ENCODE measurements at places on chromosomes 1 and 21.

GRCh38 chr1:10057343-10057742 is 24.6 kb downstream of the UBE4B start:
- DNase-seq: no peak

- no peak for DNase-seq
These were observed 51.2 kb downstream of the EXO1 start for GRCh38 chr1:241899210-241899609.

GRCh38 chr1:145964328-145965118 is at the start of the genes ANKRD34A and POLR3GL:
ANKRD34A (minus strand) TSS chr1:145964575; CDS start chr1:145961759, 2,816 bp downstream.
POLR3GL (plus strand) TSS chr1:145964690; CDS start chr1:145974866, 10,176 bp downstream.
- DNase-seq: peak; percentile 52

GRCh38 chr1:158246650-158247049 is 7.6 kb upstream of the CD1A start:
- DNase-seq: no peak

- no peak for DNase-seq
These were observed 18.9 kb upstream of the NID1 start for GRCh38 chr1:236083650-236084385.

DNA sequence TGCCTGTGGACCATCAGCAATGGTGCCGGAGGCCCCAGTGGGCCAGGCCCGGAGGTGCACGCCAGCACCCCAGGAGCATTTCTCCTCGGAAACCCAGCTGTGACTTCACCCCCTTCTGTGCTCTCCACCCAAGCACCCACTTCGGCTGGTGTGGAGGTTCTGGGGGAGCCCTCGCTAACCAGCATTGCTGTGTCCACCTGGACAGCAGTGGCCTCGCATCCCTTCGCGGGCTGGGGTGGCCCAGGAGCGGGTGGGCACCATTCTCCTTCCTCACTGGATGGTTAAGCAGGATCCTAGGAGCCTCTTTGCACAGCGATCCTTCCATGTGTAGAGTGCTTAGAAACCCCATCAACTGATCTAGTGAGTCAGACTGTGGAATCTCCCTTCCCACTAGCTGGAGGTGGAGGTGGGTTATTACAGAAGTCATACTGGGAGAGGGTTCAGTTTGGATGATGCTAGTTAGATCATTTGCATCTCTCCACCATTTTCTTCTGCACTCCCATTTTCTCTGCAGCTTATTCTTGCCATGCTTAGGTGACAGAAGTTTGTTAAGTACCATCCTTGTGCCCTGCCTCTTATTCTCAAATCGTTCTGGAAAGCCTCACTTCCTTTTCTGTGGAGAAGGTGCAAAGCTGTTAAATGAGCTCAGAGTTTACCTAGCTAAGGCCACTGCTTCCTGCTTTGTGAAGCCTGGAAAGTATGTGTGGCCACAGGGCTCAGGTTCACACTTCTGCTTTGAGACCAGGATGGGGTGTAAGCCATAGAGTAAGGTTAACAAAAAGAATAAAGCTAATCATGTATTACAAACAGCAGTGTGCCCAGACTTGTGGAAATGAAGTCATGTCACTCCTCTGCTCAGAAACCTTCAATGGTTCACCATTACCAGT is 32.3 kb downstream of the TBX19 start:
- DNase-seq: no peak

- DNase-seq: no peak
These were observed 18.5 kb upstream of the C1orf21 start for GRCh38 chr1:184368354-184368753.

DNA sequence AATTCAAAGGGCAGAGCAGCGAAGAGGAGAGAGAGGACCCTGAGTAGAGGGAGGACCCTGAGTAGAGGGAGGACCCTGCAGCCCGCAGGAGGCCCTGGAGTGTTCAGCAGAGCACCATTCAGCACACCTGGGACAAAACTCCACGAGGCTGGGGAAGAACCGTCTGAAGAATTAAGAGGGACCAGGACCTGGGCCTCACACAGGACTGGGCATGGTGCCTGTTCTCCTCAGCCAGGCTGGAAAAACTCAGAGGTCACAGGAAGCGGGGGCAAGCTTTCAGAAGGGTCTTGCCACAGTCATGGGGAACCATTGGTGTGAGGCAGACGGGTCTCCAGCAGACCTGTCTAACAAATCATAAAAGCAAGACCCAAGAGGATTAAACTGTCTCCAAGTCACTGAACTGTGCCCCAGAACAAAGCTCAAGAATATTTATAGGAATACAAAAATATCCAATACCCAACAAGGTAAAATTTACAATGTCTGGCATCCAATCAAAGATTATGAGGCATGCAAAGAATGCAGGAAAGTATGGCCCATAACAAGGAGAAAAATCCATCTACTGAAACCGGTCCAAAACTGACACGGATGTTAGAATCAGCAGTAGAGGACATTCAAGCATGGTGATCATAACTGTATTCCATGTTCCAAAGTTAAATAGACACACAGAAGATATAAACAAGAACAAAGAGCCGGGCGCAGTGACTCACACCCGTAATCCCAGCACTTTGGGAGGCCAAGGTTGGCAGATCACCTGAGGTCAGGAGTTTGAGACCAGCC is 30.6 kb downstream of the MORN1 start:
- DNase-seq: no peak

- DNase-seq: no peak
These were observed 44.6 kb downstream of the TTLL7 start for GRCh38 chr1:83954166-83954823.

GRCh38 chr21:24367936-24368335 is 1239.3 kb downstream of the MRPL39 start:
- no peak for DNase-seq

GRCh38 chr21:45256912-45257672 is 30.6 kb downstream of the POFUT2 start:
- DNase-seq: no peak

DNA sequence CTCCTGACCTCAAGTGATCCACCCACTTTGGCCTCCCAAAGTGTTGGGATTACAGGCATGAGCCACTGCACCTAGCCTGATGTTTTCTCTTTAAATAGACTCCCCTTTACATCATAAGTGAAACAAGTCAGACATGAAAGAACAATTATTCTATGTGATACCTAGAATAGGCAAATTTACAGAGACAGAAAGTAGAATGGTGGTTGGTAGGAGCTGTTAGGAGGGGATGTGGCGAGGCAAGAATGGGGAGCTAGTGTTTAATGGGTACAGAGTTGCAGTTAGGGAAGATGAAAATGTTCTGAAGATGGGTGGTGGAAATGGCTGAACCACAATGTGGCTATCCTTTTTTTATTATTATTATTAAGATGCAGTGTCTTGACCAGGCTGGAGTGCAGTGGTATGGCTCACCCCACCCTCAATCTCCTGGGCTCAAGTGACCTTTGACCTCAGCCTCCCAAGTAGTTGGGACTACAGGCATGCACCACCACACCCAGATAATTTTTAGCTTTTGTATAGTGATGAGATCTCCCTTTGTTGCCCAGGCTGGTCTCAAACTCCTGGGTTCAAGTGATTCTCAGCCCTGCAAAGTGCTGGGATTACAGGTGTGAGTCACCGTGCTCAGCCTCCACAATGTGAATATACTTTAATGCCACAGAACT is 28.4 kb downstream of the ELF3 start:
- no peak for DNase-seq

GRCh38 chr1:239806897-239807296 is 284.8 kb upstream of the FMN2 start:
- DNase-seq: no peak

GRCh38 chr1:209583408-209583807 is at the start of gene CAMK1G:
CAMK1G (plus strand) TSS chr1:209583714; CDS start chr1:209594984, 11,270 bp downstream.
- DNase-seq: peak; percentile 33

DNA sequence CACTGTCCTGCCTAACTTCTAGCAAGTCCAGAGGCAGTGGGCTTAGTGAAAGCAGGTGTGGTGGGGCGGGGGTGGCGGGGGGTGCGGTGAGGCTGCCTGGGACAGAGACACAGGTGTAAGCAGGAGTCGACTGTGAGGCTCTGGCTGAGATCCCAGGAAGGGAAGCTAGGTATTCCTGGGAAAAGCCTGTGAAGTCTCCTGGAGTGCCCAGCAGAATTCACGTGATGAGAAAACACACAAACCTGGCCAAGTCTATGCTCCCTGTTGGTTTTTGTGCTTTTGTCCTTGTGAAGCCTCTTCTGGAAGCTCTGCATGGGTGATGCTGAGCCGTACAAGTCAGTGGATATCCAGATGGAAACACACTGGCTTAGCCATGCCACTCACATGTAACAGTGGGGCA is 5.3 kb downstream of the GALNT2 start:
- DNase-seq: no peak

GRCh38 chr1:154410185-154410827 is 5.2 kb downstream of the IL6R start:
- DNase-seq: no peak

DNA sequence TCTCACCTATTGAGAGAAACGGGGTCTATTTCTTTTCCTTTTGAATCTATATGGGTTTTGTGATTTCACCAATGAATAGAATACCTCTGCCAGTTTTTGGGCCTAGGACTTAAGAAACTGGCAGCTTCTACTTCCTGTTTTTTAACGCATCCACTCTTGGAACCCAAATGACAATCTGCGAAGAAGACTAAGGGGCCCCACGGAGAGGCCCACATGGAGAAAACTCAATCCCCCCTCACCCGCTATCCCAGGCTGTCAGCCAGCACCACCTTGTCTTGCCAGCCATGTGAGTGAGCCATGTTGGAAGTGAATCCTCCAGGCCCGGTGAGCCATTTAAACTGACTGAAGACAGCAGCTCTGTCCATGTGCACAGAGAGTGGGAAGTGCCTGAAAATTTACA is 3.6 kb upstream of the HENMT1 start:
- DNase-seq: no peak

GRCh38 chr1:168439456-168440375 is 104.1 kb downstream of the XCL2 start:
- peak; percentile 63 for DNase-seq

DNA sequence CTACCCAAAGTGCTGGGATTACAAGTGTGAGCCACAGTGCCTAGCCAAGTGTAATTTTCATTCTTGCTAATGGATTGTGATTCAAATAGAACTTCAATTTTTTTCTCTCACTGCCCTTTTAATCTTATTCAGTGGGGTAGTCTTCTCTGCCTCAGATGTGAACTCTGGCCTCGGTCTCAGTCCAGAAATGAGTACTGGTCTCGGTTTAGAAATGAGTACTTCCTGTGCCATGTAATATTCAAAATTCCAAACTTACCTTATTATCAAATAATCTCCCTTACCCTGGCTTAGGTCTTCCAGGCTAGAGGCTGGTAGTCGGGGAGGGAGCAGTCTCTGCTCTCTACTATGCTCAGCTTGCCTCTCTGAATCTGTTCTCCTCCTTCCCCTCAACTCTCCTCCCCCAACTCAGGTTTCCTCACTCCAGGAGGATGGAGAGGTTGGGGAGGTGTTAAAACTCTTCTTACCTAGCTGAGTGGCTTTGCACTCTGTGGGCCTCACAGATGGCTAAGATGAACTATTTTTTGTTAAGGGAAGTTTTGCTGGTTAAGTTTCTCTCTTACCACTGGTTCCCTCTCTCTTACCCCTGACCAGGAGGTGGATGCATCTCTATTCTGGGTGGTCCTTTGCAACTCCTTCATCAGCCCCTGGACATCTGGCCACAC is 4.8 kb upstream of the SLAMF9 start:
- no peak for DNase-seq

- no peak for DNase-seq
These were observed 536.0 kb downstream of the NPHP4 start for GRCh38 chr1:5456090-5456811.

- DNase-seq: no peak
These were observed 52.4 kb upstream of the ACADM start for GRCh38 chr1:75672108-75672507.

- no peak for DNase-seq
These were observed 41.2 kb upstream of the CACNA1E start for GRCh38 chr1:181442181-181442525.

DNA sequence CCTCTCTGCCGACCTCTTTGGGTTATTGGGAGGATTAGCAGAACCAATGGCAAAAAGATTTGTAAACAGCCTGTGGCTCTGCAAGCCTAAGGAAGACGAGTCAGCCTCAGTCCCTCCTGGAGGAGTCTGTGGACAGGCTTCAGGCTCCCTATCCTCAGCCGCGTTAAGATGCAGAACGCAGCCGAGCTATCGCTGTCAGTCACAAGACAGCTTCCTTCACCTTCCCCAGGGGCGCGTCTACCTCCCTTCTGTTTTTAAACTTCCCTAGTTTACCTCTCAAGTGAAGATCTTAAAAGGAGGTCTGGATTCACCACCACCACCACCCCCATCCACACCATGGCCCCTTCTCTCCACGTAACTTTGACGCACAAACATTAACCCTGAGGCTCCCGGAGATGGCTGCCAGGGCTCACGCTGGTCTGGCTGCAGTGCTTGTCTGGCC is 738 bp downstream of the CAMK1G start:
- DNase-seq: no peak

GRCh38 chr1:231949277-231950091 is 322.9 kb downstream of the DISC1 start:
- no peak for DNase-seq

GRCh38 chr1:23743287-23744152 is at the start of gene ELOA:
ELOA (plus strand) TSS chr1:23743471; CDS start chr1:23743504, 33 bp downstream.
- DNase-seq: no peak
